NCI-H187 treated with DMSO at 0.1 percent for 48 hours (cell line): ENCODE measurements at places on chromosomes 13 and 19.

DNA sequence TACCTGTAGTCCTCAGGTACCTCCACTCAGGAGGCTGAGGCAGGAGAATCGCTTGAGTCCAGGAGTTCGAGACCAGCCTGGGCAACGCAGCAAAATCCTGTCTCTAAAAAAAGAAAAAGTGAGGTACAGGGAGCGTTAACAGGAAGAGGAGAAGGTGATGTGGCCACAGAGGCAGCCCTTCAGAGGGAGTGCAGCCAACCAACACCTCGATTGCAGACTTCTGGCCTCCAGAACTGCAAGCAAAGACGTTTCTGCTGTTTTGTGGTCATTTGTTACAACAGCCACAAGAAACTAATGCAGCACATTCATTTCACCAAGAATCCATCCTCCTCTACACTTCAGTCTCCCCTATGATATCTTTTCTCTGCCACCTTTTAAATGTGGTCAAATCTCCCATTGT lies 145.2 kb downstream of the USP12 start:
- DNase-seq = no peak

GRCh38 chr13:102686024-102686423 lies 8.8 kb downstream of the METTL21C start:
- no peak for DNase-seq

- no peak for DNase-seq
Measured at GRCh38 chr19:46357846-46358583, 11.1 kb downstream of the PPP5C start.

- DNase-seq = no peak
Measured at GRCh38 chr13:22061806-22062391, 391.0 kb downstream of the FGF9 start.

GRCh38 chr19:7687177-7687576 lies 6.5 kb downstream of the TRAPPC5 start:
- no peak for DNase-seq

DNA sequence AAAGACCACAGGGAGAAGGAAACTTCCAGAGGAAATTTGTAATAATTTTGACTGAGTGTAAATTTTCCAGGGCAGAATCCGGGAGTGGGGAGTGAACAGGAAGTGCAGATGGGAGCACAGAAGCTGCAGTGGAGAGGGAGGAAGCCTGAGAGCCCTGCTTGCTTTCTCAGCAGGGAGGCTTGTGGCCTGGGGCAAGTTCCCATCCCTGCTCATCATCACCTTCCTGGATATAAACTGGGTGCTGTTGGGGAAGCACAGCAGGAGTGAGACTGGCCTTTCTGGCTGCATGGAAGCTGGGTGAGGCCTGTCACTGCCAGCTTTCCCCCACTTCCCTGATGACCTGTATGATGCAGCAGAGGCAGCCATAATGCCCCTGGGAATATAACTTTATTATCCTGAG lies 532.9 kb downstream of the SLITRK6 start:
- DNase-seq = no peak

- DNase-seq = no peak
Measured at GRCh38 chr13:37495046-37495445, 103.5 kb downstream of the POSTN start.

DNA sequence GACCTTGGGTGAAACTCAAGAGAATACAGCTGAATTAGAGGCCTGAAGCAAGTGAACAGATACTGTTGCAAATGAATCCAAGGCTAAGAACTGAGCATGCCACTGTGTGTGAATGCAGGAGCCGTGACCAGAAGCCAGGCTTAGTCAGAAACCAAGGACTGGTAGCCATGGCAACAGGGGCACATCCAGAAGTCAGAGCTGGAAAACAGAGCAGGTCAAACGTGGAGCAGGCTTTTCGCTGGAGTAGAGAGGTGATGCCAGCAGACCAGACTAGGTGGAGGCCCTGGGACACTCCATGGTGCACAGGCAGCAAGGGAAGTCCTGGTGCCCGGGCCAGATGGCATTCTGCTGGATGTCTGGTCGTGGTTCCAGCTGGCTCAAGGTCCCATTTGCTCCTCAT lies 564.1 kb downstream of the PCDH9 start:
- peak; percentile 10 for DNase-seq

- no peak for DNase-seq
Measured at GRCh38 chr19:16880884-16881554, 7.8 kb upstream of the F2RL3 start.

GRCh38 chr13:114108141-114108761 lies 24.2 kb downstream of the RASA3 start:
- DNase-seq = no peak

DNA sequence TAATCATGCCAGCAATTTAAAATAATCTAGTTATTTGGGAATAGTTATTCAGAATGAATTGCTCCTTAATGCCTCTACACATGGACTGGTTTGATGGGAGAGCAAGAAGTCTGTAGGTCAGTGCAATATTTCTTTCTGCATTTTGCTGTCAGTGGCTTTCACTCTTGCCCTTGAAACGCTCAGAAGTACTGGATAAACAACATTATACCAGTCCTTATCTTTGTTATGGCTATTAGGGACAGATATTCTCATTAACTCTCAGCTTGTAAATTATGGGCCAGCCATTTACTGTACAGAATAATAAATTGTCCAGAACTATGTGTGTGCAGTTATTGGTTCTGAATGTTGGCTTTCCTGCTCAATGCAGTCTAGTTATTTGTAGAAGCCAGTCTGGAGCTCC lies 224.4 kb downstream of the OXGR1 start:
- no peak for DNase-seq
